ENCODE measurements at places on chromosomes 16 and 17. TPM values are rescaled to one million over a fixed set of nuclear protein-coding genes. Genes with fewer than 3 reads are reported as not detected.

- no peak for DNase-seq
Measured at GRCh38 chr16:21336231-21336630, 58.1 kb upstream of the CRYM start.

DNA sequence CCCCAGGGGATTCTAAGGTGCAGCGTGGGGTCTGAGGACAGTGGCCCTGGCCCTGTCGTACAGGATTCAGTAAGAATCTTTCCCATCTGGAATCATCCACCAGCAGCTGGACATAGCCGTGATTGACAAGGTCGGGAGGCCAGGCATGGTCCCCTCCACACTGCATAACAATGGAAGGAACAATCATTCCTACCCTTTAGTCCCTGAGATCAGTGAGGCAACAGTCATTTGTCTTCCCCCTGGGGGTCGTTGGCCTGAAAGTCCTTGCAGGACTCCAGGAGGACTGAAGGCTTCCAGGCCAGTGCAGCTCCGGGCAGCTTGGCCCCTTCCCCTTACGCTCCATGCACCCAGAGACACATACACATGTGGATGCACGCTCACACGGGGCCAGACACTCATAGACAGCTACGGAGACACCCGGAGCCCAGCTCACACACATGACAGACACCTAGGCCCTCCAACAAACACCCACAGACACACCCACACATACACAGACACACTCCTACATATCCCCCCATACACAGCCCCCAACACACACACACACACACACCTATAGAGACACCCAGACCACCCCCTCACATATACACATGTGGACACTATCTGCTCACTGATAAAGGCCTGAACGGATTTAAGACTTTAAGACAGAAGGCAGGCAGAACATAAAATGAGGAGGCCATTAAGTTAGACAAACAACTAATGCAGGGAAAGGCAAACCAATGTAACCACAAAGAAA is 42.9 kb downstream of the LITAF start:
- DNase-seq = peak; percentile 49

DNA sequence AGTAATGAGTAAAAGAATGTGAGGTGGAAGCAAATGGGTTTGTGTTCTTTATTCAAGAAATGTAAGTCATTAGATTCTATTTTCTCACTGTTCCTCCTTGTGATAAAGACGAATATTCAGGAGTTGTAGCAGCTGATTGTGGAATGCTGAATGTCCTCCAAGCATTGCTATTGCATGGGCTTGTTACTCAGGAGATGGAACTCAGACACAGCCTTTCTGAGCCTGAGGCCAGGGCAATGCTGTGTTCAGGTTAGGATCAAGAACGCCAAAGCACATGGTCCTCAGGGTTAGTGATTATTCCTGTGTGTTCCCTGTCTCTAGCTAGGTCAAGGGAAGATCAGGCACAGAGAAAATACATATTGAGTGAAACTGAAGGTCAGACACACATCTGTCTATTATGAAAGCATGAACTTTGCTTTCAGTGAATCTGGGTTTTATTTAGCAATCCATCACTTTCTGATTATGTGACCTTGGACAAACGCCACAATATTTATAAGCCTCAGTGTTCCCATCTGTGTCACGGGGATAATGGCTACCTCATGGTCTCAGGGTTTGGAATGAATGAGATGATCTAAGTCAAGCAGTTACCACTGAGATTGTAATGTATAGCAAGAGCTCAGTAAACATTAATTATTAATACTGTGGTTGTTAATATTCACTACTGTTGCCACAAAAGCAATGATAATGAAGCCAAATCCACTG is 426.8 kb upstream of the DYNLRB2 start:
- no peak for DNase-seq

GRCh38 chr17:42016411-42016831 is 818 bp downstream of the DNAJC7 start:
- peak; percentile 17 for DNase-seq

GRCh38 chr17:46943218-46943500 is 20.2 kb downstream of the GOSR2 start:
- DNase-seq = no peak

Gene IRX5
- 1.0 TPM for total RNA-seq

Gene SSTR5
- total RNA-seq = not detected

- DNase-seq = no peak
Measured at GRCh38 chr17:61384692-61385576, 14.7 kb upstream of the TBX2 start.

- peak; percentile 92 for DNase-seq
Measured at GRCh38 chr17:7704601-7705268, at the start of gene EFNB3. Gene EFNB3 (plus strand): TSS chr17:7705202. CDS start chr17:7705599, 397 bp downstream.

DNA sequence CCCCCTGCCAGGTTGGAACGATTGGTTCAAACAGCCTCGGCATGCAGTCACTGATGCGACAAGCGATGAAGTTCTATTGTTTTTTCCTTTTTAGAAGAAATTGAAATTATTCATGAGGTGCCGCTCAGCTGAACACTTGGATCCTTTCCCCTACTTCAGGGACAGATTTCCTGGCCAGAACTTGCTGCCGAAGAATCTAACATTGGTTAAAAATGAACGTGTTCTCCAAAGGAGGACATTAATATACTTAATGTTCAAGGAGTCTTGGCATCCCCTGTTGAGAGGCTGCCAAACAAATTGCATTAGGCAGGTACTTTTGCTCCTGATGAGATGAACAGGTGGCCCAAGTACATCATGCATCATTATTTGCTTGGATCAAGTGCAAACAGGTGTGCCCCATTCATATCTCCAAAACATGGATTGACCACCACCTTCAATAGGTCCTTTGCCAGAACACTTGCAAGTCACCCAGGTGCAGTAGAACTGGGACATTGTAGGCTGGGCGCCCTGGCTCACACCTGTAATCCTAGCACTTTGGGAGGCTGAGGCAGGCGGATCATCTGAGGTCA is 437.2 kb downstream of the HAPSTR1 start:
- no peak for DNase-seq

Gene CYLD
- total RNA-seq = 12.5 TPM

Gene ABCC3
- not detected for total RNA-seq

- no peak for DNase-seq
Measured at GRCh38 chr16:28912558-28912957, 12.5 kb downstream of the RABEP2 start.

Gene FADS6
- total RNA-seq = 0.36 TPM

Gene WFDC1
- total RNA-seq = not detected

DNA sequence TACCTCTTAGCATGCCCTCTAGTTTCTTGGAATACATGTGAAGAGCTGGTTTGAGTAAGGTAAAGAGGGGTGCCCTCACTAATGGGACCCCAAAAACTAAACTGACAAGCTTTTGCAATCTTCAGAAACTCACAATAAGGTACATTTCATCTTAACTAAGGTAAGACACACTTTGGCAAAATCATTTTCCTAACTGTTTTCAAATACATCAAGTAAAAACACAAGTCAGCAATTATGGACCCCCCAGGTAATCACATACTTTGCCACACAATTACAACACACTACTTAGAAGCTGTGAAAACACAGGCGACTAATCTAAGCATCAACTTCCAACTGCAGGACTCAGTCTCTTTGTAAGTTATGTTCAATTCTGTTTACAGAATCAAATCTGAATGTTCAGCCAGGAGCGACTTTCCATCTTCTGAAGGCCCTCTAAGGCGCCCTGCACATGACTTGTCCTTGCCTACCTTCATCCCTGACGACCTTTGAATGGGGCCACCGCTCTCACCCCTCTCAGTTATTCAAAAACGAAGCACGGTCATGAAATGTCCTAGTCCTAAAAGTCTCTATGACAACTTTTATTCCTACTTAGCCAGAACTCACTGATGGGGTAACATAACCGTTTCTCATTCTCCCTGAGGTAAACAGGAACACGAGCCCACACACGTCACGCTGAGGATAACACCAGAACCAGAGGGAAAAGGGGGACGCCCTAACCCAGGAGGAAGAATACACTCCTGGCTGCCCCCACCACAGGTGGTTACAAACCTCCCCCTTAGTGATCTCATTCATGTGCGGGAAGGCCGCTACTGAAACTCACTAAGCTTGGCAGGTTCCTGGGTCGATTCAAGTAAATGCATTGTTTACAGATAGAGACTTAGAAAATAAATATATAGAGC is 5.5 kb downstream of the CREBBP start:
- DNase-seq = no peak

- DNase-seq = no peak
Measured at GRCh38 chr17:28938552-28938951, 12.8 kb downstream of the PHF12 start.

DNA sequence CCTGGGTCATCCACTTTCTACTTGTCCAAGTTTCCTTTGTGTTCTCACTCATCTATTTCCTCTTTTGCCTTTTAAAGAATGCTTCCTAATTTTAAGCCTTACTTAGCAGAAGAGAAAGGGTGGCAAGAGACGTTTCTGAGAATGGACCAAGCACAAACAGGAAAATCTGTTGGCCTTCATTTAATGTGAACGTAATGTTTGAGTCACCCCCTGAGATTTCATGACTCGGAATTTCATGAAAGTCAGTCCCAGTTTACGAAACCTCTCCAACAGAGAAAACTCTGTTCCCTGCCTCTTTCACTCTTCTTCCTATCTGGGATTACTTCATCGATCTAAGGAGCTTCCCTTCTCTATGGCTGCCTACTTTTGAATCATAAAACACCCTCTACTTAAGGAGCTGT is at the start of gene CD300E:
Gene CD300E (minus strand): TSS at position 46 of the 401 bp plus-strand sequence. CDS start 117 bp downstream, outside the sequence.
- DNase-seq = no peak

- no peak for DNase-seq
Measured at GRCh38 chr16:58481931-58482330, 18.0 kb upstream of the NDRG4 start.

Gene TTYH2
- total RNA-seq = 3.2 TPM

GRCh38 chr16:50272111-50272571 is 5.8 kb downstream of the ADCY7 start:
- no peak for DNase-seq

GRCh38 chr17:27906623-27907022 is 13.5 kb upstream of the LYRM9 start:
- no peak for DNase-seq

GRCh38 chr17:17134957-17135333 is 71.2 kb downstream of the PLD6 start:
- no peak for DNase-seq

DNA sequence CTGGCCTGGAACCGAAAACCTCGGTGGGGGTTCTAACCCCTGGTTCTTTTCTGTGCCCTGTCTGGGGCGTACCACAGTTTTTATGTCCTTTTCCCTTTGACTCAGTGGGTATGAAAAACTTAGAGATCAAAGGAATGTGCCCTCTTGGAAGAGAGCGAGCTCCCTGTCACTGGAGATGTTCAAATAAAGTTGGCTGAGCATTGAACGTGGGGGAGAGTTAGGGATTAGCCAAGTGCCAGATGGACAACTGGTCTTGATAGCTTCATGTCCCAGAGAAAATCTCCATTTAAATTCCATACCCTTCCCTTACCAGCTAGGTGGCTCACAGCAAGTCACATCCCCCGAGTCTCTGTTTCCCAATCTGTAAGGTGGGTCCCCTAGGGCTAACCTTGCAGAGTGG is 9.5 kb downstream of the ADGRG1 start:
- DNase-seq = no peak

DNA sequence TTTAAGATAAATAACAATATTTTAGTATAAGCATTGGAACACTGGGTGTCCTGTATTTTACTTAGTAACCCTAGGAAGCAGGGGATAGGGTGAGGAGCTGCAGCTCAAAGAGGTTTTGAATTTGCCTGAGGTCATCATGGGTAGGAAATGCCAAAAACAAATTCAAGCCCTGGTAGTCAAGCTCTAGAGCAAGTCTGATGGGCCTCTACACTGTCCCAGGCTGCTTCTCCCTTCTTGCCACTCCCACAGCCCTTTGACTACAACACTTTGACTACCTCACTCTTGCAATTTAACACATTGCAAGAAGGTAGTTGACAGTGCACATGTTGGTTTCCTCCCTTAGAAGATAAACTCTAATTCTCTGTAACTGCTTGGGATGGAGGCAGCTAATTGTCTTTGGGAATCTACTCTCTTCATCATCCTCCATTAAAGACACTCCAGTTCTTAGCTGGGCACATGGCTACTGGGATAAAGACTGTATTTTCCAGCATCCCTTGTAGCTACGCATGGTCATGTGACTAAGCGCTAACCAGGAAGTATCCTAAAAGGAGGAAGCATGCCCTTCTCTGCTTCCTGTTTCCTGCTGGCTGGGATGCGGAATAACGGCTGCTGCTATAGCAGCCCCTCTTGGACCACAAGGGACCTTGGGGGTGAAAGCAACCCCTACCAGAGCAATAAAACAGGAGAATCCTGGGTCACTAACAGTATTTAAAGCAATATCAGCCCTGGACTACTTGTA is 30.7 kb upstream of the SSTR2 start:
- no peak for DNase-seq

GRCh38 chr17:30000001-30000754 is 58.7 kb downstream of the EFCAB5 start:
- no peak for DNase-seq

DNA sequence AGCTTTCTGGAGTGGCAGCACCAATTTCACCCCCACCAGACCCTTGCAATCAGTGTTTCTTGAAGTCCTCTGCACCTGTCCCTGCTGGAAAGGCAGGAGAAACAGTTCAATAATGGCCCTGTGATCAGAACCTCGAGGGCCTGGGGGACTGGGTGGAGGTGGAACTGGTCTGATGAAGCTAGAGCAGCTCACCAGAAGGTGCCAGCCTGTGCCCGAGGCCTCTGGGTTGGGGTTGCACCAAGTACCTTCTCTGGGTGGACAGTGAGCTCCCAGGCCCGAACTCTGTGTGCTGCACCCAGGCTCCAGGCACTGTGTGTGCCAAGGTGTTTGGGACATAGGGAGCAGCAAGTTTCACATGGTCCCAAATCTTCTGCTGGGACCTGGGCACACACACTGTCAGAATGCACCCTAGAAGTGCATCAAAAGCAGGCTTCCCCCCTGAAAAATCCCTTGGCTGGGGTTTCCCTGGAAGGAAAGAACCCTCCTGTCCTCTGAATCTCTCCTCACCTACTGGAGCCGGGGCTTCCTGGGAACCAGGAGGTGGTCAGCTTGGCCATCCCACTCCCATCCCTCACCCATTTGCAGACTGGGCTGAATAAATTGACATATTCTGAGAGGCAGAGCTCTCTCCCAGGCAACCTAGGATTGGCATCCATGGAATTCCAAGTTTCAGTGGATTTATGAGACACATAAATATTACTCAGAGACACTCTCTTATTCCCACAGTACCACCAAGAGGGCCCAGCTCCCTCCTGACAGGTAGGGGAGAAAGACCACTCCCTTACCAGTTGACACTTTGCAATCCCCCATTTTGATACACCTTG is 17.4 kb downstream of the CD300LG start:
- DNase-seq = no peak

DNA sequence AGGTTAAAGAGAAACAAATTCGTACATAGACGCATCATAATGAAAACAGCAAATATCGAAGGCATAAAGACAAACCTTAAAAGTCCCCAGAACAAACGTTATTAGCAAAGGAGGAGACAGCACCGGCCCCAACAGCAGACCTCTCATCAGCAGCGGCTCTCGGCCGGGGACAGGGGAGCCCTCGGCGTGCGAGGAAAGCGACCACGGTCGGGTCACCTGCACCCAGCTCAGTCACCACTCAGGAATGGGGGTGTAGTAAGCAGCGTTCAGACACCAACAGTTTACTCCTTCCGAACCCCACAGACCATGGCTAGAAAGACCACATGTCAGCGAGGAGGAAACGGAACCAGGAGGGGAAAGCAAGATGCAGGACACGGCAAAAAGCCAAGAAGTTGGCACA is 109.3 kb upstream of the CHMP6 start:
- no peak for DNase-seq

Gene EDC4
- 54.2 TPM for total RNA-seq

Gene TPPP3
- total RNA-seq = not detected

Gene NACA2
- total RNA-seq = not detected

GRCh38 chr17:38867179-38867967 is 2.5 kb upstream of the LASP1 start:
- peak; percentile 83 for DNase-seq

Gene CETP
- not detected for total RNA-seq

GRCh38 chr17:55246583-55246982 is 18.2 kb upstream of the HLF start:
- no peak for DNase-seq

Measured in neural progenitor cell (in vitro differentiated cells).